NCI-H1694 treated with DMSO at 0.1 percent for 48 hours (cell line): ENCODE measurements at places on chromosomes 1 and 21.
A peak's percentile ranks its signal among the peaks of the same experiment; 100 is the strongest.

GRCh38 chr1:232223183-232223708 is 406.7 kb downstream of the SIPA1L2 start:
- no peak for DNase-seq

DNA sequence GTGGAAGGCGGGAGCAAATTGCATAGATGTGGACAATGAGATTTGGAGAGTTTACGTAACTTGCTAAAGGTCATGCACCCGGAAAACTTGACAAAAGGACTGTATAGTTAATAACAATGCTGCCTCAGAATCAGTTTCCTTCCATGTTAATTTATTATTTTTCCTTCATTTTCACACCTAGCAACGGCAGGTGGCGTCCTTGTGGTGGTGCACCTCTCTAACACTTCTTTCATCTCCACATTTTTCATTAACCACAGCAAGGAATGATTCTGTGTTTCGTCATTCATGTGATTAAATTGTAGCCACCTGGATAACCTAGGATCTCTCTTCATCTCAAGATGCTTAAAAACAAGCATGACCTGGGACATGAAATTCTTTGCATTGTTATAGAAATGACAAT is 2133.0 kb downstream of the NCAM2 start:
- DNase-seq, result no peak

DNA sequence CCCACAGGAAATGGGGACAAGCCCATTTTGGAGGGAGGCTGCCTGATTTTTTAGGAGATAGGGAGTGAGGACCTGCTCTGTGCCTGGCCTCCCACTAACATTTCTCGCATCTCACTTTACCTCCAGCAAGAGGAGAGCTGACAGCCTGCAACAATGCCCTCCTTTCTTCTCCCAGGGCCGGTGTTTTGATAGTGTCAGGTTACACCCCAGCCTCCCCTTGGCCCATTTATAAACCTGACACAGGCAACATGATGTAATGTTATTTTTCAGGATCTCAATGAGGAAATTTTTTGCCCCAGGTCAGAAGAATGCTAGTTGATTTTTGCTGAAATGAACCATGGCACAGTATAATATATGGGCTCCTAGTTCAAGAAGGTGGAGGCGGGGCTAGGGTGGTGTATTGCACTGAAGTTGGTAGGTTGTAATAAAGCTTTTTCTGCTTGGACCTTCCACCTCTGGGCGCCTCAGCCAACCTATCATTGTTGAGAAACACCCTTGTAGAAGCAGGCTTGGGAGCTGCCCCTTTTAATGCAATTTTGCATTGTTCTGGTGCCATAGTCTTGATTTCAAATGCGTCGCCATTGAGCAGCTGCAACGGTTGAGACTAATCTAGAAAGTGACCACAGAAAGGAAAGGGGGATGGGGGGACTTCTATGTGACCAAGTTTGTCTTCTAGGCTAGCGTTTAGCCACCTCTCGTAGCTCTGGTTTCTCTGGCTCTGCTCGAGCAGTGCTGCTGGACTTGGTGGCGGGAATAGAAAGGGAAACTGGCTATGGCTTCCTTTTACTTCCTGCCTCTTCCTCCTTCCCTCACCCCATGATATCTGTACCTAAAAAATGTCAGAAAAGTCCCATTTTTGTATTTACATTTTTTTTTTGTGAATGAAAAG is 53.0 kb downstream of the PBX1 start:
- no peak for DNase-seq

- DNase-seq, result no peak
These were observed 86.3 kb downstream of the RERE start for GRCh38 chr1:8731162-8731561.

GRCh38 chr21:41953249-41953830 is 478 bp downstream of the C2CD2 start:
- DNase-seq, result no peak

- no peak for DNase-seq
These were observed 87.3 kb downstream of the RPS6KC1 start for GRCh38 chr1:213138391-213138790.

GRCh38 chr1:32759997-32760623 is 57.0 kb downstream of the YARS1 start:
- DNase-seq, result no peak

GRCh38 chr1:21783679-21784603 is 992 bp upstream of the USP48 start:
- peak; percentile 83 for DNase-seq

DNA sequence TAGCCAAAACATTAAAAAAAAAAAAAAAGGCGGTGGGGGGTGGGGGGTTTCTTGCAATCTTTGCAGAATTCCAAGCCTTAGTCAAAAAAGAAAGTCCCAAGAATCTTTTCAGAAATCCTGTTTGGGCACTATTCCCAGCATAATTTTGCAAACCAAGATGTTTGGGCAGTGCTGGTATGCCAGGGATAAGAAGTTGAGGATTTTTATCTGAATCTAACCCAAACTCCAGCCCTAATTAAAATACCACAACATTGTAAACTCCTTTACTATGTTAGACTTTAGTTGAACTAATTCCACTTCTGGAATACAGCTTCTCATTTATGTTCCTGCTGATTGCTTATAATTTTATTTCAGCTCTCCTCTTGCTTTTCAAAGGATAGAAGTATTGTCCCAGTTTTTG is 504.1 kb upstream of the ADGRL2 start:
- no peak for DNase-seq

GRCh38 chr21:20451046-20451445 is 547.2 kb upstream of the NCAM2 start:
- DNase-seq, result no peak

- DNase-seq, result no peak
These were observed 80.9 kb downstream of the COLGALT2 start for GRCh38 chr1:183956559-183957188.

- no peak for DNase-seq
These were observed 36.8 kb upstream of the CXADR start for GRCh38 chr21:17476006-17476405.

GRCh38 chr1:76830373-76830772 is 36.9 kb upstream of the ST6GALNAC5 start:
- no peak for DNase-seq

- DNase-seq, result no peak
These were observed 359.0 kb downstream of the ST6GALNAC3 start for GRCh38 chr1:76433526-76433925.

DNA sequence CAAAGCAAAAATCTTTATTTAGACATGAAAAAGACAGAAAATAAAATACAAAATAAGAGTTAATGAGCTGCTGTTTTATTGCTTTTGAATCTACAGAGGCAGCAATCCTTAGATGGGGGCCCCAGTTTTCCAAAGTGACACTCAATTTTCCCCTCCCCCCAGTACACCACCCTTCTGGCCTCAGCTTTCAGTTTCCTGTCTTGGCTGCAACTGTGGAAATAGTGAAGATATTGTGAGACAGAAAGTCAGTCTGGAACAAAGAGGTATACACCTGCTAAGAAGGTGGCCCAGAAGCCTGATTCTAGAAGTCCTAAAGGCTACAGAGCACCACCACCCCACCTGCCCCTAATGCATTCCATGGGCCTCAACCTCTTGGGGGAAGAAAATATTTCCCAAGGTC is 1.1 kb upstream of the MTMR11 start:
- no peak for DNase-seq

GRCh38 chr1:29896300-29896699 is 660.0 kb downstream of the PTPRU start:
- DNase-seq, result no peak

GRCh38 chr21:33246963-33247362 is 17.2 kb downstream of the IFNAR2 start:
- DNase-seq, result no peak

DNA sequence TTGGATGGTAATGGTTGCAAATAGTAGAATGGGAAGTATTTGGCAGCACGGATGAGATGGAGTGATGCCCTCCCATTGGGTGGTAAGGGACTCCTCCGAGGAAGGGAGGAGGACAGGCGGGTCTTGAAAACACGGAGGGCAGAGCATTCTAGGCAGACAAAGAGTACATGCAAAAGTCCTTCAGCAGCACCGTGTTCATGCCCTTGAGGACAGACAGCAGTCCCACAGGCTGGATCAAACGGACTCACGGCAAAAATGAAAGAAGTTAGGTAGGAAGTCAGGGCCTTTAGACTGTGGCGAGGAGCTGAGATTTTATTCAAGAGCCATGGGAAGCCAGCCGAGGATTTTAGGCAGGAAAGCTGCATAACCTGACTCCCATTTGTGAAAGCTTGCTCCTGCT is 253.9 kb downstream of the RHOU start:
- peak; percentile 68 for DNase-seq

DNA sequence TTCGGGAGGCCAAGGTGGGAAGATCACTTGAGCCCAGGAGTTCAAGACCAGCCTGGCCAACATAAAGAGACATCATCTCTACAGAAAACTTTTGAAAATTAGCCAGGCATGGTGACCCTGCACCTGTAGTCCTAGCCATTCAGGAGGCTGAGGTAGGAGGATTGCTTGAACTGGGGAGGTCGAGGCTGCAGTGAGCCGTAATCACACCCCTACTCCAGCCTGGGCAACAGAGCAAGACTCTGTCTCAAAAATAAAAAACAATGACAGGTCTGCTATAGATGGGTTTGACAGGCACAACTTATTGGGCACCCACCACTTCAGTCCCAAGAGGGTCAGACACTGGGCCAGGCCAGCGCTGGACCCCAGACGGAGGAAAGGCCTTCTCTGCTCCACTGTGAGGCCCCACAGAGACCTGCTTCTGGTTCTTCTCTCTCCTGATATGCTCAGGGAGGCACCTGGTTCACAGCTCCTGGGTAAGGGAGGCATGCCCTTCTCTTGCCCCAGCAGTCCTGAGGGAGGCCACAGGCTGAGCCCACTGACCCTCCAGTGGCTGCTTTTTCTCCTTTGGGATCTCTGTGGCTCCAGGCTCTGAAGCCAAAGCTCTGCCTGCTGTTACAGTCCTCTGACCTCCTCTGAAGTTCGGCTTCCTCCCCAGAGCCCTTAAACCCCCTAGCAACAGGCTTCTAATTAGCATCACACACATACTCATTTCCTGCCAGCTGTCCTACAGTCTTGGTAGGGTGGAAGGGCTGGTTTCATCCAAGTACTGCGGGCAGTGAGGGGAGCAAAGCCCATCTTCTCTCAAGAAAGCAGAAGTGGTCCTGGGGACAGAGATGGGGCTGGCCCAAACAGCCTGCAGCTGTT is 14.4 kb downstream of the S100A16 start:
- DNase-seq, result peak; percentile 28

- no peak for DNase-seq
These were observed 48.2 kb downstream of the HHAT start for GRCh38 chr1:210376836-210377372.

- no peak for DNase-seq
These were observed 169.4 kb upstream of the ESRRG start for GRCh38 chr1:216892581-216893160.

GRCh38 chr1:189775343-189775742 is 702.3 kb downstream of the BRINP3 start:
- no peak for DNase-seq

DNA sequence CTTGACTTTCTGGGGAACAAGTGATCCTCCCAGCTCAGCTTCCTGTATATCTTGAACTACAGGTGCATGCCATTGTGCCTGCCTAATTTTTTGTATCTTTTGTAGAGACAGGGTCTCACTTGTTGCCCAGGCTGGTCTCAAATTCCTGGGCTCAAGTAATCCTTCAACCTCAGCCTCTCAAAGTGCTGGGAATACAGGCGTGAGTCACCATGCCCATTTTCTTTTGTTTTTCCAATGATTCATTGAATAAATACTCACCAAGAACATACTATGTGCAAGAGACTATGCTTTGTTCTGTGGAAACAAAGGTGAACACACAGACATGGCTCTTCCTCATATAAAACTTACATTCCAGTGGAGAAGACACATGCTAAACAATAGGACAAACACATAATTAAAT is 407.8 kb upstream of the DAB1 start:
- DNase-seq, result no peak

GRCh38 chr1:18160290-18160942 is 52.8 kb downstream of the IGSF21 start:
- DNase-seq, result no peak

DNA sequence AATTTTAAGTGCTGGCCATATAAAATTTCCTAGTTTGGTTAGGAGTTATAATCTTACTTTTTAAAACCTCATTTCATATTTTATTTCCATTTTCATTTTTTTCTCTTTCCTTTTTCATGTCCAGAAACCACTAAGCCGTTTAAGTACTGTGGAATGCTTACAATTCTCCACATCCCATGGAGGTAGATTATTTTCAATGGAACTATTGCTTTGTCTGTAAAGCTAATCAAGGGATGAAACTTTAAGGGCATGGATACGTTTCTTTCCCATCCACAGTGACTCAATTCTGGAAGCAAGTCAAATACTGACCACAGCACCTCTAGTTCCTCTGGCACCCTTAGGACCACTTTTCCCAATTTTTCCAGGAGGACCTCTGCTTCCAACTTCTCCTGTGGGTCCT is 139.1 kb upstream of the ZNHIT6 start:
- no peak for DNase-seq

- DNase-seq, result no peak
These were observed 109.0 kb downstream of the PGBD5 start for GRCh38 chr1:230316864-230317745.

DNA sequence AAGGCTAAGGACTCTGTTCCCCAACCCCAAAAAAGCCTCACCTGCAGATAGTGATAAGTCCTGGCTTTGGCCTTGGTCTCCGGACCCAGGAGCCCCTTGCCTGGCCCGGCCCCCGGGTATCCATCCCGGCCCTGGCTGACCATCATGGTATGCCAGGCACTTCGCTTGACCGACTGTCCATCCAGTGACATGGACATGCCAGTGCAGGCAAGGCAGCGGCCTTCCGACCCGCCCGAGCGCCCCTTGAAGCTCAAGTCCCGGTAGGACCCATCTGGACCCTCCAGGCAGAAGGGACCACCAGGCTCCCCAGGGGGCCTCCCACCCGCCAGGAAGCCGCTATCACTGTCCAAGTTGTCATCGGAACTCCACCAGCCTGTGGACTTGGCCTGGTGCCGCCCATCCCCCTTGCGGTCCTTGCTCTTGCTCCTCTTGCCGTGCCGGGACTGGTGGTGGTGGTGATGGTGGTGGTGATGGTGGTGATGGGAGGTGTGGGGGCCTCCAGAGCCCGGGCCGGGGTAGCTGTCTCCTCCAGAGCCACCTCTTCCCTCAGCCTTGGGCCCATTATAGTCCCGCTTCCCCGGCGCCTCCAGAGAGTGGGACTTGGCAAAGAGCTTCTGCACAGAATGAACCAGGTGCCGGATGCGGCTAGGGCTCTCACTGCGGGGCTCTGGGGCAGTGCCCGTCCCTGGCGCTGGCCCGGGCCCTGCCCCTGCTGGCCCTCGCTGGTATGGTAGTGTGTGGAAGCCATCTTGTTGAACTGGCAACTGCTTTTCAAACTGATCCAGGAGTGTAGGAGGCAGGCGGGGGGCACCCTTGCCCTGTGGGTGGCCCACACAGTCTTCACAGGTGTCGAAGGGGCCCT is 25.0 kb downstream of the DLGAP3 start:
- DNase-seq, result no peak

DNA sequence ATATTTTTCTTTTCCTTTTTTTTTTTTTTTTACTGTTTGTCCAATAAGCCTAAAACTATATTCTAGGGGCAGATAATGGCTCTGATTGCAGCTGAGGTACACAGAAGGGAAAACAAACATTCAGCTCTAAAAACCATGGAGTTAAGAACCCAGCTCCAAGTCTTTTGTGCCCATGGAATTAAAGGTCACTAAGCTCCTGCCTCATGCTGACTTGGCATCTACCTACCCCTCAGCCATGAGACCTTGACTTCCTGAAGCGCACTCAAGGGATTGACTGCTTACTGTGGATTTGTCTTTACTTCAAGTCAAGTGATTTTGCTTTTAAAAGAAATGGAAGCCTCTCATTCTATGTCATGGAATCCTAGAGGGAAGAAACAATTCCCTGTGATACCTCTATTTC is 192.3 kb downstream of the AMY1C start:
- DNase-seq, result no peak
